NCI-H69 (cell line): ENCODE measurements at places on chromosomes 1 and 21.
A peak's percentile ranks its signal among the peaks of the same experiment; 100 is the strongest.

DNA sequence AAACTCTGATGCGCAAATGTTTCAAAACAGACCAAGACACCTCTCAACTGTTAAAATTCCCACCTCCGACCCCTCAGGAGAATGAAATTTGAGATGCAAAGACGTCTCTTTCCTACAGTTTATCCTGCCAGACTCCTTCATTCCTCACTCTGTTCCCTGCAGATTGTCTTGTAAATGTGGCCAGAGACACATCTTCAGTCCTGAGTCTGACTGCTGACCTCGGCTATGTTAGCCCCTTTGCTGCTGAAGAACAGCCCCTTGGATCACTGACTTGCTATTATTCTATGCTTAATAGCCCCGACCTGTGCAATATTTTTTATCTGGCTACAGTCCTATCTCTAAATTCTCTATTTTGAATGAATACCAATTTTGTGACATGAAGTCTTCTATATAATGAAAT is 16.6 kb upstream of the ESRRG start:
- no peak for DNase-seq

- DNase-seq = peak; percentile 9
These were observed 233.0 kb downstream of the RWDD3 start for GRCh38 chr1:95467036-95467435.

GRCh38 chr1:196091397-196092135 is 516.7 kb downstream of the KCNT2 start:
- no peak for DNase-seq

GRCh38 chr1:153342178-153342577 is 6.5 kb downstream of the PGLYRP4 start:
- DNase-seq = no peak

- DNase-seq = no peak
These were observed 76.6 kb downstream of the TGFBR3 start for GRCh38 chr1:91809317-91809716.

DNA sequence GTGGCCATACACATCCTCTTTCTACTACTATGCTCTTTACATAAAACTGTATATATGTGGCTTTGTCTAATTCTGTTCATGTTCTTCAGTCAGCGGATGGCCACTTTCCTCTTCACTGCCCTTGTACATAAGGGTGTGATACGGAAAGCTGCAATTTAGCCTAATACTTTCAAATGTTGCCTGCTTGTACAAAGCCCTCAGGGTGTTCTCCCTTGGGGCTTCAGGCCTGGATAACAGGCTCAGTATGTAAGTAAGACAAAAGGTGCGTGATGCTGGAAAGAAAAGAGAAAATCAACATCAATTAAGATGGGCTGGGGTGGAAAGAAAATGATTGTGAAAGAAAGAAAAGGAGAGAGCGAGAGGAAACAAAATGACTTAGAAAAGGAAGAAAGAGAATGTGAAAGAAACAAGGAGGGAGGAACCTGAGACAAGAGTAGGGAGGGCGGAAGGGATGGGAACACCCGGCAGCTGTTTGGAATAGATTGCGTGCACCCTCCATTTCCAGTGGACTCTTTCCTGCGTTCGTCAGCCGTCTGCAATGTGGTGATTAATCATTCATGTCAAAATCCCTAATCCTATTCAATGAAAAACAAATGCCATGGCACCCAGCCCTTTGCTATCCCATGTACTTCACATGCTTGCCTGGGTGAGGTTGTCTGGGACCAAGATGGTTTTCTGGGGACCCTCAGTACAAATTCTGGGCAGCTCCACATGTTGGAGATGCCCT is 553.6 kb downstream of the NUF2 start:
- DNase-seq = peak; percentile 96

DNA sequence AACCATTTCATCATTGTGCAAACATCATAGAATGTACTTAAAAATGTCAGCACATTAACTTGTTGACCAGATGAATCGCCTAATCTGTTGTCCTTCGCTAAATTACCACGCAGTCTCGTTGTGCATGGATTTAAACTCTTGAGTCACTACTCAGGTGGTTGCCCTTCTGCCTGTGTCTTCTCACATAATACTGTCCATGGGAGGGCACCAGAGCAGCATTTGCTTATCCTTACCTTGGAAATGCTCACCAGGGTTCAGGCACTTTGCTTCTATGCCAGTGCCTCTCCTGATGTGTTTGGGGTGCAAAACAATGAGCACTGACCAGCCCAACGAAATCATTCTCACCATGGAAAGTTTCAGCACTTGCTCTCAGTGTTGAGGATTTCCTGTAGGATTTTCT is 559.9 kb downstream of the RWDD3 start:
- DNase-seq = peak; percentile 37

- no peak for DNase-seq
These were observed 137.4 kb downstream of the BACH1 start for GRCh38 chr21:29436143-29436542.

GRCh38 chr1:36576118-36576517 is 93.4 kb upstream of the CSF3R start:
- peak; percentile 71 for DNase-seq

GRCh38 chr1:109241841-109242345 is 7.4 kb upstream of the CELSR2 start:
- DNase-seq = peak; percentile 28

GRCh38 chr1:233299450-233299849 is 3.9 kb upstream of the PCNX2 start:
- DNase-seq = no peak

GRCh38 chr1:40984531-40984930 is 5.0 kb downstream of the CTPS1 start:
- no peak for DNase-seq

- DNase-seq = no peak
These were observed 358 bp downstream of the TSPAN2 start for GRCh38 chr1:115088871-115089419.

DNA sequence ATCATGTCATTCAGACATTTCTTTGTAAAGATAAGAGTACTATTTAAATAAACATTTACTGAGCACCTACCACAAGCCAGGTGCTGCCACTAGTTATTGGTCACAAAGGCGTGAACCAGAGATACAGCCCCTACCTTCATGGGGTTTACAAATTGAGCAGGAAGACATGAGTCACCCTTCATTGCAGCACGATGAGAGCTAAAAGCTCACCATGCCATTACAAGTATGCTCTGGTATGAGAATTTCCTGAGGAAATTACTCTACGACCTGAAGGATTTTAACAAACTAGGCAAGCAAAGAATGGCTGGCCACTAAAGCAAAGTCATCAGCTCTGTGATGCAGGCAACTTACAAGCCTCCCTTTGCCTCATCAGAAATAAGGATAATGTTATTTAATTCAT is 346.8 kb downstream of the BRINP2 start:
- DNase-seq = no peak

DNA sequence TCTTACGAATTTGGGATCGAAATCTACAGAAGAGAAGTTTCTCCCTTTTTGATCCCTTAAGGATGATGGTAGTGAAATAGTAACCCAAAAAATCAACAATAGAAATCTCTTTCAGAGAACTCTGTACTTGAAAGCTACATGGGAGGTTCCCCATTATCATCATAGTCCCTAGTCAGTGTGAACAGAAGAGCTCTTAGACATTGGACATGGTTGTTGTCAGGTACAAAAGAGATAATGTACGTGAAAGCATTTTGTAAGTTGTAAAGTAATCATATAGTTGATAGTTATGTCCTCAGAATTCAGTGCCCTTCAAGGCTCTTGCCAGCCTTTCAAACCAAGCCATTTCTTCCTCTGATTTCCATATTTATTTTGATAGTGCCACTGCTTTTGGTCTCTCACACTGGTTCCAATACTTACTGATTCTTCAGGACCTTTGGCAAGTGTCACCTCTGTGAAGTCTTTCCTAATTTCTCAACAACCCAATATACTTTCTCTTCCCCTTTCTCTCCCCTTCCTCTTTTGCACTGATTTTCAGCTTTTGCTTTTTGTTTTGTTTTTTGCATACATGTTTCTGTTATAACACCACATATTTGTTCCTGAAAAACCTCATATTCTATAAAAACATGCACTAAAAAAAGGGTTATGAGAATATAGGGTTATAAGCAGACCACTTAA is 22.4 kb downstream of the VPS45 start:
- DNase-seq = no peak

DNA sequence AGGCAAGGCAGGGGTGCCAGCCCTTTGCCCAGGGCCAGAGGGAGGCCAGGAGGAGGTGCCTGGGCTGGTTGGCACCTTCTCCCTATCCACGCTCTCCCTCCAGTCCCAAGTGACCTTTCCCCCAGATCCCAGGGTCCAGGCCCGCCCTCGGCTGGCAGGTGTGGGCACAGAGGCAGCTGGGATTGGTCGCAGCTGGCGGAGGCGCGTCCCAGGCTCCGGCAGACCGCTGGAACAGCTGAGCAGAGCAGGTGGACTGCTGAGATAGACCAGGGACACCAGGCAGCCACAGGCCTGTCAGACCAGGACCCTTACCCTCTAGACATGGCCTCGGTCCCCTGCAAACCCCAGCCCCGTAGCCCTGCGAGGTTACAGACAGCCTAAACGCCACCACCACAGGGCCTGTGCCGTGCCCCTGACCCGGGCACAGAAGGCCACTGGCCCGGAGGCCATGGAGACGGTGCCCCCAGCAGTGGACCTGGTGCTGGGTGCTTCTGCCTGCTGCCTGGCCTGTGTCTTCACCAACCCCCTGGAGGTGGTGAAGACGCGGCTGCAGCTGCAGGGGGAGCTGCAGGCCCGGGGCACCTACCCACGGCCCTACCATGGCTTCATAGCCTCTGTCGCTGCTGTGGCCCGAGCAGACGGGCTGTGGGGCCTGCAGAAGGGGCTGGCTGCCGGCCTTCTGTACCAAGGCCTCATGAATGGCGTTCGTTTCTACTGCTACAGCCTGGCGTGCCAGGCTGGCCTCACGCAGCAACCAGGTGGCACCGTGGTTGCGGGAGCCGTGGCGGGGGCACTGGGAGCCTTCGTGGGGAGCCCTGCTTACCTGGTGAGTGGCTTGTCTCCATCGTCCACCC is at the start of gene SLC25A34:
Gene SLC25A34, plus strand, starts transcription at position 221 of the 854 bp plus-strand sequence. Its CDS starts 228 bp downstream, at position 449.
- DNase-seq = peak; percentile 17

- DNase-seq = no peak
These were observed 148.9 kb upstream of the IRF2BP2 start for GRCh38 chr1:234758851-234759250.

GRCh38 chr1:42731585-42731984 is 8.5 kb downstream of the CLDN19 start:
- peak; percentile 4 for DNase-seq

DNA sequence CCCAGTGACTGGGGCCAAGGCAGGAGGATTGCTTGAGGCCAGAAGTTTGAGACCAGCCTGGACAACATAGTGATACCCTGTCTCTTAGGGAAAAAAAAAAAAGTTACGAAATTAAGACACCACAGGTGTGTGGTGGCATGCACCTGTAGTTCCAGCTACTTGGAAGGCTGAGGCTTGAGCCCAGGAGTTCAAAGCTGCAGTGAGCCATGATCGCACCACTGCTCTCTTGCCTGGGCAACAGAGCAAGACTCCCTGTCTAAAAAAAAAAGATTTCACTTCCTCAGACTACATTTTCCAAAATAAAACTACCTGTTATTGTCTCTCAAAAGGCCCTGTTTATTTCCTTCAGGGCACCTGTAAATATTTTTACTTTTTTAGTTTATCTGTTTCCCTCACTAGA is 4.7 kb upstream of the STK40 start:
- DNase-seq = no peak
